ENCODE measurements at places on chromosomes 2 and 18. TPM values are rescaled to one million over a fixed set of nuclear protein-coding genes. Genes with fewer than 3 reads are reported as not detected.

The CCDC141 gene
- total RNA-seq: 1.3 TPM

The PPP3R1 gene
- total RNA-seq: 40.0 TPM

DNA sequence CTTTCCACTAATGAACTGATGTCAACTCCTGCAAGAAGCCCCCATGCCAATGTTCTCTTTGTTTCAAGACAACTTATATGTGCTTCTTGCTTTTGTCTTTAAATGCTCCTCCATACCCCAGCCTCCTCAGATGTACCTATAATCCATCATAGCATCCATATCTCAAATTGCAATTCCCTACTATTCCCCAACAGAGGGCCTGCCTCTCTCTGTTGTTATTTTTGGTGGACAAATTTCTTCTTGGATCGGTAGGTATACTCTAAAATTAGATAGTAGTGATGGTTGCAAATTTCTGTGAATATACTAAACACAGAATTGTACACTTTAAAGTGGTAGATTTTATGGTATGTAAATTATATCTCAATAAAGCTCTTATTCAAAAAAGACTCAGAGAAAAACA, 820.1 kb downstream of the METTL4 start:
- no peak for DNase-seq

- no peak for DNase-seq
Observed at GRCh38 chr2:88829607-88830463, 138.4 kb downstream of the RPIA start.

DNA sequence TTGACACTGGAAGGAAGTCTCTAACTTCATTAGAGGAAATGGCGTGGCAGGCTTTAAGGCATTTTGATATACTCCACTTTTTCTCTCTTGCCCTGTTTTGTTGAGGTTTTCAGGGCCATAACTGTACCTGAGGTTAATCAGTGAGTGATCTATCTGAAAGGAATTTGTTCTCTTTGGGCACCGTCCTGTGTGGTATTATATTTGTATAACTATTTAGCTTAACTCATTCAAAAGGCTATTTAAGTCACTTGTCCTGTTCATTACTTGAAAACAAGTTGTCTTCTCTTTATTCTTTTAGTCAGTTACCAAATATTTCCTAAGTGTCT, 180.4 kb downstream of the NEDD4L start:
- DNase-seq: no peak

DNA sequence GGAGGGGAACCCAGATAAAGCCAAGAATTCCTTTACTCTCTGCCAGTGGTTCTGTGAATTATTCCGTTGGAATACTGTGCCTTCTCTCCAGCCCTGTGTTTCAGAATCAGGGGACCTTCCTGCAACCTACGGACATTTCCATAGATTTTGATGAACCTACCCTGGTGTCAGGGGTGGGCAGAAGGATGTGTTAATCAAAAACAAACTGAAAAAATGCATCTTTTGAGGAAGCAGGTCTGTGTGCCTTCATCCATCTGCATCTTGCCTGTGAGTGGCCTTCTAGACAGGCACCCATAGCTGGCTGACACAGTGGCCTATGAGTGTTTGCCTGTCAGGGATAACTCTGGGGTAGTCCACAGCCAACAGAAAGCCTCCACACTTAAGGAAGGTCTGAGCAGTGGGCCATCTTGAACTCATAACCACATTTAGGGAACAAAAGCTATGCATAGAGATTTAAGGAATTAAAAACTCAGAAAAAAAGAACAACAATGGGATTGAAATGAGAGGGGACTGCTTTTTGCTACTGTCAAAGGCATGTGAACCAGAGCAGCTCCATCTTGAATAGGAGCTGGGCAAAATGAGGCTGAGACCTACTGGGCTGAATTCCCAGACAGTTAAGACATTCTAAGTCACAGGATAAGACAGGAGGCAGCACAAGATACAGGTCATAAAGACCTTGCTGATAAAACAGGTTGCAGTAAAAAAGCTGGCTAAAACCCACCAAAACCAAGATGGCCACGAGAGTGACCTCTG, 45.9 kb upstream of the ITGA6 start:
- DNase-seq: no peak

GRCh38 chr2:172096626-172097547, 5.8 kb downstream of the DLX2 start:
- no peak for DNase-seq

GRCh38 chr2:204570421-204570820, 25.1 kb downstream of the PARD3B start:
- no peak for DNase-seq

DNA sequence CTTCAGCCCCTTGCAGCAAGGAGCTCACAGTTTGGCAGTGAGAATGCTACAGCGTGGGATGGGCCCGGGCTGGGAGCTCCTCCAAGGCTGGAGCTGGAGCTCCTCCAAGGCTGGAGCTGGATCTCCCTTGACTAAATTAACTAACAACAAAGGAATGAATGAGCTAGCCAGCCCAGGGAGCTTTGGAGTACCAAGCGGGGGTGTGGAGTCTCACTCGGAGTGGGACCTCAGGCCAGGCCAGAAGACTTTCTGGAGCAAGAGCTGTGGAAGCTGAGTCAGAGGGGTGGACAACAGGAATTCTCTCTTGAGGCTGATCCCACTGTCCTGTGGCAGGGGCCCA, 244.7 kb upstream of the HS6ST1 start:
- no peak for DNase-seq

- DNase-seq: no peak
Observed at GRCh38 chr2:20208476-20208859, 16.5 kb downstream of the SDC1 start.

DNA sequence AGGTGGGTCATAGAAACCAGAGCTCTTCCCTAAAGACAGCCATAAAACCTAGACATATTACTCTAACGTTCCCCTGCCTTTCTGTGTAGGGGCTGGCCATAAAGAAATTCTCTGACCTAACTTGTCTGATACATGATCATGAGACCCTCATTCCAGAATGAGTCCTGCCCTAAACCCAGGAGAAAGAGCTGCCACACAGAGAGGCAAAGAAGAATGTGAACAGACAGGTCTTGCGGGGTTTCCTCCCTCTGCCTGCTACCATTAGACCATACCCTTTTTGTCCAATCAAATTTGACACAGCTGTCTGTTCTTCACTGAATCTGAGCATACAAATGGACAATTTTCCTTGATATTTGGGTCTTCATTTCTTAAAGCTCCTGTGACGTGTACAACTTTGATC, 198.8 kb upstream of the LHCGR start:
- DNase-seq: no peak

GRCh38 chr18:8224576-8224975, 384.7 kb upstream of the RAB12 start:
- DNase-seq: no peak

DNA sequence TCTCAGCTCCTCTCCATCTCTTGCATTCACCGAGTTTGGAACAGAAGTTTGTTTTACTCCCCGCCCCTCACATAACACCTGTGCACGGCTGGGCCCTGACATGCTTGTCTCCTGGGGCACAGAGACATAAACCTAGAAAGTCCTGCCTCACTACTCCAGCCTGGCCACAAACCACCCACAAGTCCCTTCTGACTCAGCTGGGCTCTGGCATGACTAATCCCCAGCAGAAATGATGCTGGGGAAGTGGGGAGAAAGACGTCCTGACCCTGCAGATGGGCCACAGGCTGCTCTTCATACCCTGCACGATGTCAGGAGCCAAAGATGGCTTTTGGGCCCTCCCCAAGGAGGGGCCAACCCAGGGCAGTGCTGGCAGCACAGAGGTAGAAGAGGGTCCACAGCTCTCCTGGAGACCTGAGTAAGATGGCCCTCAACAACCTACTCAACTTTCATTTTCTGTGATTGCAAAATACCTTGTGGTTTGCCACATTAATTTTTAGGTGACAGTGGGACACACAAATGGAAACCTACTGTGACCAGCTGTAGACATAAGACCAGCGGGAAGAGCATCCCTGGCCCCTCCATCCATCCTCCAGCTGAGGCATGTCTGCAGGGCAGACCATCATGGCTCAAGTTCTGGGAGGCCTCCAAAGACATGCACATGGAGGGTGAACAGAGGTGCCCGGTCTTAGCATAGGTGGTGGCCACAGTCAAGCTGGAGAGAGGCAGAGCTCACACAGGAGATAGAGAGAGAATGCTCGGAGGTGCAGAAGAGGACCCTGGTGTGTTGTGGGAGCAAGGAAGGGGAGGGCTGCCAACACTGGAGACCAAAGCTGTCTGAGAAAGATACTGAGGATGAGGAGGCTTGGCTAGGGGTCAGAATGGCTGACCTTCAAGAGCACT, 40.0 kb downstream of the DNMT3A start:
- no peak for DNase-seq
